Activated CD8-positive, alpha-beta T cell treated with anti-CD3 and anti-CD28 coated beads, Interleukin-2, amount 10 ng/mL, durations not matched to agents 7 days and 5 days (primary cell): ENCODE measurements at places on chromosomes 1 and 21.

GRCh38 chr1:97042551-97042950, 321.0 kb downstream of the PTBP2 start:
- no peak for DNase-seq

GRCh38 chr1:210332233-210332632, 3.5 kb downstream of the HHAT start:
- no peak for DNase-seq

GRCh38 chr1:201655243-201655642, 116.3 kb downstream of the NAV1 start:
- no peak for DNase-seq

DNA sequence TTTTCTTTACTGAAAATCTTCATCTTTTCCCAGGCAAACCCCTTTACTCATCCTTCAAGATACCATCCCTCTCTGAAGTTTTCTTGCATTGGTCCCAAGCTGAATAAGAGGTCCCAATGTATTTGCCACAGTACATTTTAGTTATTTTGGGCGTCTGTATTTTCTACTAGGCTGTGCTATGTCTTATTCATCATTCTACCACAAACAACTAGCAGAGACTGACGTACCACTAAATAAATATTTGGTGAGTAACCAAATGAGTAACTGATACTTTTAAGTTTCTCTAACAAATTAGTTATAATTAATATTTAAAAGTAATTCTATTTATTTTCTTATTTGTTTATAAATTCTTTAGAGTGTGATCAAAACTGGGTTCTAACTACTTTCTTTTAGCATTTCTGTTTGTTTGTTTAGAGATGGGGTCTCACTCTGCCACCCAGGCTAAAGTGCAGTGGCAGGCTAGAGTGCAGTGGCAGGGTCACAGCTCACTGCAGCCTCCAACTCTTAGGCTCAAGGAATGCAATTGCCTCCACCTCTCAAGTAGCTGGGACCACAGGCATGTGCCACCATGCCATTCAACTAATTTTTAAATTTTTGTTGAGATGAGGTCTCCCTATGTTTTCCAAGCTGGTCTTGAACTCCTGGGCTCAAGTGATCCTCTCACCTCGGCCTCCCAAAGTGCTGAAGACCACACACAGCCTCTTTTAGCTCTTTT, 33.1 kb downstream of the NDC1 start:
- no peak for DNase-seq

GRCh38 chr21:42855171-42855936, 24.0 kb downstream of the WDR4 start:
- DNase-seq, result no peak

GRCh38 chr1:12454406-12455391, 163.3 kb downstream of the DHRS3 start:
- DNase-seq, result no peak

DNA sequence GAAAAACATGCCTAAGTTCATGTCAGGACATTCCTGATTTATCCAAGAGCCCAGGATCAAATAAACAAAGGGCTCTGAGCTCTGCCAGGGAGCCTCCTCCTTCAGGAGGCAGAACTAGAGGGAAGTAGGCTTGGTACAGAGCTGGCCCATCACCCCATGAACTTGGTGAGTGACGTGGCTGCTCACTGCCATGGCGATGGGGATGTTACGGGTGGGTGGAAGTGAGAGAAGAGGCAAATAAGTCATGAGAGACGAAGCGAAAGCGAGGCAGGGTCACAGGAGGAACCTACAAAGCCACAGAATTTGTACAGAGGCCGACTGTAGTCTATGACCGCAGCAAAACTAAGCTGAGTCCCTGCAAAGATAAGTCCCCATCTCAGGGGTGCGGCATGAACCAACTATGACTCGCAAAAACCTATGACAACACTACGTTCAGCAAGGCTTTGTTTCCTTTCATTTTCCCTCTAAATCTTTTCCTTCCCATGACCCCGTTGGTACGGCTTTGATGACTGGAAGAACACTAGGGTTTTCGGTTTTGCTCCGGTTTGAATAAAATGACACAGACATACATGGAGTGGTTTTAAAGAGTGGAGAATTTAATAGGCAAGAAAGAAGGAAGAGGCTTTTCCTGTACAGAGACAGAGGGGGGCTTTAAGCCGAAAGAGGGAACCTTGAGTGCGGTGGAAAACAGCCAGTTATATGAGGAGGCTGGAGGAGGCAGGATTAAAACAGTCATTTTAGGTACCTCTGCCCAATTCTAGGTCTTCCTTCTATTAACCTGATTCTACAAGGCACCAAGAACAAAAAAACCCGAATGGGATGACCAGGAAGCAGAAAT, 74.1 kb downstream of the CD46 start:
- DNase-seq, result peak; percentile 92

- DNase-seq, result no peak
Measured at GRCh38 chr1:8343044-8343443, 25.1 kb downstream of the SLC45A1 start.

GRCh38 chr1:54402896-54403295, 3.3 kb downstream of the SSBP3 start:
- no peak for DNase-seq

DNA sequence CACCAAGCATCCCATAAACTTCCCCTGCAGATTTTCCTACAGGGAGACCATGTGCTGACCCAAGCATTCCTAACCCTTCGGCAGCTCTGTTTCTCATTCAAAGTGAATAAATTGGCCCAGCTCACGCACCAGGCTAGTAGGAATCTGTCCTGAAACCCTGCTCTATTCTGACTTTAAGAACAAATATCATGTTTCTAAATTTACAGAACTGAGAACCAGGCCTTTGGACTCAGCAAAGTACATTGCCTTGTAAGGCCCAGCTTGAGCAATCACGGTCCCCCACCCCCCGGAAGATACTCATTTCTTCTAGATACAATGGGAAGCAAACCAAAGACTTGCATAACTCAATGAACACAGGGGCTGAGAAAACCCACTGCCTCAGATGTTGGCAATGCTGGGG, 160.1 kb upstream of the NFIA start:
- DNase-seq, result no peak

DNA sequence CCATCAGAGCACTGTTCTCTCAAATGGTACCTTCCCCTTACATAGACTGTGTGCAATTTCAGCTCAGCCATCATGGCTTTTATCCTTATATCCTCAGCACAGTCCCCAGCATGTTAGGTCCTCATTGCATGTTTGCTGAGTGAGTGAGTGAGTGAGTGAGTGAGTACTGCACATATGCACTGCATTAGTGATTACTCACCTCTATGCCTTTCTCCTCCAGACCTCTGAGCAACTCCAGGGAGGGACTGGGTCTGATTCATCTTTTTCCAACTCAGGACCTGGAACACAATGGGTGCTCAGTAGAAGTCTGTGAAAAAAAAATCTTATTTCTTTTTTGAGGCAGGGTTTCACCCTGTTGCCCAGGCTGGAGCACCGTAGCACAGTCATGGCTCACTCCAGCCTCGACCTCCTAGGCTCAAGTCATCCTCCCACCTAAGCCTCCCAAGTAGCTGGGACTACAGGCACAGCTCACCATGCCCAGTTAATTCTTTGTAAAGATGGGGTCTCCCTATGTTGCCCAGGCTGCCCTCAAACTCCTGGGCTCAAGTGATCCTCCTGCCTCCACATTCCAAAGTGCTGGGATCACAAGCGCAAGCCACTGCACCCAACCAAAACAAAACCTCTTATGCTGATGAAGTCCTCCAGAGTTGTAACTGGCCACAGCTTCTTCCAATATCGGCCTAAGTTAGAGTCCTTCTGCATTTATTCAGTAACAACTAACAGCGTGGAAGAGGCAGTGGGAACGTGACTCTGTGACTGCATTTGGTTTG, 23.7 kb downstream of the RNU5D-1 start:
- no peak for DNase-seq
